Left lobe of liver (tissue), 2 donors: ENCODE measurements at places on chromosomes 3 and 15. TPM values are rescaled to one million over a fixed set of nuclear protein-coding genes. Genes with fewer than 3 reads are reported as not detected.
A peak's percentile ranks its signal among the peaks of the same experiment; 100 is the strongest.

DNA sequence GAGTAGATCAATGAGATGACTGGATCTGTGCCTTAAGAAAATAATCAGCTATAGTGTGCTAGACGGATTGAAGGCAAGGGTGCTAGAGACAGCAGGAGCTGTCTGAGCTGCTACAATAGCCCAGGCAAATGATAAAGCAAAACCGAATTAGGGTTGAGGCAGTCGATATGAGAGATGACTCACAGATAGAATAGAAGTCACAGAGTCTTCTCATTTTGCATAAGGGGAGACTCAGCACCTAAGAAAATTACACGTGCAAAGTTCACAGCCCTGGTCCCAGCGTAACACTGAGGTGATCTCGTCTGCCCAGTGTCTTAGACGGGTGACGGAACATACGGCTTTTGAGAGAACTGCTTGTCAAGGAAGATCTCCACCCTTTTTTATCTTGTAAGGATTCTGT is 11.6 kb downstream of the LPP start:
- peak; percentile 23 for DNase-seq

- DNase-seq, result no peak
These were observed 102.7 kb upstream of the CHD2 start for GRCh38 chr15:92797168-92798052.

GRCh38 chr15:77076323-77076915 is 5.5 kb upstream of the TSPAN3 start:
- DNase-seq, result no peak

DNA sequence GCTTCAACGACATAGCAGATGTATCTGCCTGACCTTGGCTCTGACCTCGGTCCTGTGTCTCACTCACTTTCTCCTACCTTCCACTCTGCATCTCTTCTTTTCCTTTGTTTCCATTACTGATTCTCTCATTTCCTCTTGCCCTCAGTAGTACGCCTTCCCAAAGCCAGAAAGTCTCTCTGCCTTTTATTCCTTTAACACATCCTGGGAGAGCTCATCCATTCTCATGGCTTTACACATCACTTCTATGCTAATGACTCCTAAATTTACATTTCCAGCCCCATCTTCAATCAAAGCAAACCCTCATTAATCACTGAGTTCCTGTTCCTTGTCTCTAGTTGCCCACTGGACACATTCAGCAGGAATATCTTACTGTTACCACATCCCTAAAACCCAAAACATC is 938.6 kb downstream of the NTRK3 start:
- DNase-seq, result no peak

GRCh38 chr15:52523647-52524046 is 5.0 kb downstream of the MYO5A start:
- DNase-seq, result no peak

- no peak for DNase-seq
These were observed 13.0 kb downstream of the TBC1D2B start for GRCh38 chr15:78064544-78064943.

GRCh38 chr15:92289733-92290132 is 103.9 kb upstream of the ST8SIA2 start:
- no peak for DNase-seq

DNA sequence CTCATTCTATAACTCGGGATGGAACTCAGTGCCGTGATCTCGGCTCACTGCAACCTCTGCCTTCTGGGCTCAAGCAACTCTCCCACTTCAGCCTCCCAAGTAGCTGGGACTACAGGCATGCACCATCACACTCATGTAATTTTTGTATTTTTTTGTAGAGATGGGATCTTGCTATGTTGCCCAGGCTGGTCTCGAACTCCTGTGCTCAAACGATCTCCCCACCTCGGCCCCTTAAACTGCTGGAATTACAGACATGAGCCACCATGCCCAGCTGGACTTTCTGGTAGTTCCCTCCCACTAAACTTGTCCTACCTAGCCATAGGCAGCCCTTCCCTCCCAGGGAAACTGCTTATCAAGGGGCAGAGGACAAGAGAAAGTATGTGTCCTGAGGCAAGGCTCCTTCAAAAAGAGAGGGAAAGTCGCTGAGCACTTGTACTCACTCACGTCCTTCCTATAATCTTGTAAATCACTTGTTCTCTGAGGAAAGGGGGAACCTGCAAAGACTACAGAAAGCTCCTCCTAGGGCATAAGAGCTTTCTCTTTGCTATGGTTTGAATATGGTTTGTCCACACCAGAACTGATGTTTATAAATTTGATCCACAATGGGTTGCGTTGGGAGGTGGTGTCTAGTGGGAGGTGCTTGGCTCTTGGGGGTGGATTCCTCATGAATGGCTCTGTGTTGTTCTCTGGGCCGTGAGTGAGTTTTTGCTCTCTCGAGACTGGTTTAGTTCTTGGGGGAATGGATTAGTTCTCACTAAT is 13.6 kb upstream of the TBL1XR1 start:
- DNase-seq, result no peak

- DNase-seq, result no peak
These were observed 48.3 kb downstream of the DHX36 start for GRCh38 chr3:154275965-154276364.

DNA sequence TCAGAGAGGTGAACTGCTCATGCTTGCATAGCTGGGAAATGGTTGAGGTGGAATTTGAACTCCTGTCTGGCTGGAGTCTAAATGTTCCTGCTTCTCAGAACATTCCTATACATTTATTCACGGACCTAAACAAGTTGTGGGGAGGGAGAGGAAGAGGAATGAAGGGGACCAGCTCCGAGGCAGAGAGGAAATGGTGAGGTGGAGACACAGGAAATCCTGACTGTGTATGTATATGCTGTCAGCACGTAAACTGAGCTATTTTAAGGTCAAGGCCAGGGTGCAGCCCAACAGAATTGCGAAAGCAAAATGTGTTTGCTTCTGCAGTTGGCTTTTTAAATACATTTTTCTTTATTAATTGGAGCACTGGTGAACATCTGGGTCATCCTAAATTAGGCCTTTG is 74.1 kb upstream of the POMGNT2 start:
- DNase-seq, result no peak

DNA sequence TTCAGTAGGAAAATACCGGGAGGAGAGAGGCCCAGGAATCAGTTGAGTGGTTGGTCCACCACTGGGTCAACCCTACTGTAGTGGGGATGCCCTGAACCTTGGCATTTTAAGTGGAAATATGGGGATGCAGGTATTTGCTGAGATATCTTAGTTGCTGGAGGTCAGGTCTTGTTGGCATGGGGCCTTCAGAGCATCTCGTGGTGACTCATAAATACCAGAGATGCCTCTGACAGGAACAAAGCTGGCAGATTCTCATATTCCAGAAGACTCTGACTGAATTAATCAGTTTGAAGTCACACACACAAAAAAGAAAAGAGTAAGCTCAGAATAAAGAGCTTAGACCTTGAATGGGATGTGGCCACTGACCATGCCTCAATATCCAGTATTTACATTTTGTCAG is 91.6 kb downstream of the CACNA2D3 start:
- DNase-seq, result no peak

DNA sequence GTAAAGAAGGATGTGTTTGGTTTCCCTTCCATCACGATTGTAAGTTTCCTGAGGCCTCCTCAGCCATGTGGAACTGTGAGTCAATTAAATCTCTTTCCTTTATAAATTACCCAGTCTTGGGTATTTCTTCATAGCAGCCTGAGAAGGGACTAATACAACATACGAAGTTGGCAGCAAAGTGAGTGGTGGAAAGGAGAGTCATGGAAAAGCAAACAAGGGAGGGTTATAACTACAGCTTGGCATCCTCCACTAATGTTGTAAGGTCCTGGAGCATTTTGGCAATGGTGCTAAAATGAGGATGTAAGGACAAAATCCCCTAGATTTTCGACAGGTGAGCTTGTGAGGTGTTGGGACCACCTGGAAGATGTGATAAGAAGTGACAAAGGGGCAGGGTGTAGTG is 5.8 kb upstream of the TMEM41A start:
- DNase-seq, result no peak

ITIH4 gene
- total RNA-seq, result 4,358 TPM
